Stimulated activated CD4-positive, alpha-beta T cell treated with anti-CD3 and anti-CD28 coated beads, Interleukin-4, amount 100 ng/mL, for 48 hours (primary cell): ENCODE measurements at places on chromosomes 2 and 18.

- no peak for DNase-seq
These were observed 91.4 kb downstream of the MAPK4 start for GRCh38 chr18:50651334-50651733.

GRCh38 chr2:204850581-204850980, 305.3 kb downstream of the PARD3B start:
- no peak for DNase-seq

GRCh38 chr2:121663434-121663833, 14.2 kb upstream of the CLASP1 start:
- DNase-seq: no peak

DNA sequence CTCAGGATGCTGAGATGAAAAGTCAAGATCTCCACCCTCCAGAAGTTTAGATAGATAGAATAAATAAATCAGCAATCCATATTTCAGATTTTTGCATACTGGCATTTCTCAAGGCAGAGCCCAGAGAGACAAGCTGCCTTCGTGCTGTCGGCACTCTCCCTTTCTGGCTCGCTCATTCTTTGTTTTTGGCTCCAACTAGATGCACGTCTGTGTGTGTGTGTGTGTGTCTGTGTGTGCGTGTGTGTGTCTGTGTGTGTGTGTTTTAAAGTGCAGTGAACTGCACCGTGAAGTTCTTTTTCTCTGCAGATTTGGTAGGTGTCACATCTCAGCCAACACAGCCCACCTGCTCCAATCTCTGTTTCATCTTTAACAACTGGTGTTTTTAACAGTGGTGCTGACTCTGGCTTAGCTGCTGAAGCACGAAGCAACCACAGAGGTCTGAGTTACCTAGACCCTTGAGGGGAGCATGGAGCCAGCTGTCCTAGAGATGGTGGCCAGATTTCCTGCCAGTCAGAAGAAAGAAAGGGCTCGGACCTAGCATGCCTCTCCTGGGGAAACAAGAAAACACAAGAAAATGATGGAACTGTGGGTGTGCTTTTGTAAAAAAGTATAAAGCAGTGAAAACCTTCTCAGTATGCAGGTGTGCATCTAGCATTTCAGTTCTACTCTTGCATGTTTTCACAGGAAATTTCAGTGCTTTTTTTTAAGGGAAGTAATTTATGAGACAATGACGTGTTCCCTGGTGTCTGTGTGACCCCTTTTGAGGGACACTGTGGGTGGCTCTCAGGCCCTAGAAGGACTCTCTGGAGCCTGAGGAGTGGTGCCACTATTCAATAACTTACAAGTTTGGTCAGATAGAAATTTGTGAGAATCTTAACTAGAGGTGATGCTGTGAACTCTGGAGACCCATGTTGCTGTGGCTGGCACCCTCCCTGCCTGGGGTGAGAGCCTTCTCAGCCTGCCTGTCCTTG, 364.3 kb downstream of the RNF144A start:
- no peak for DNase-seq
